ENCODE measurements at places on chromosomes 3 and 15.

DNA sequence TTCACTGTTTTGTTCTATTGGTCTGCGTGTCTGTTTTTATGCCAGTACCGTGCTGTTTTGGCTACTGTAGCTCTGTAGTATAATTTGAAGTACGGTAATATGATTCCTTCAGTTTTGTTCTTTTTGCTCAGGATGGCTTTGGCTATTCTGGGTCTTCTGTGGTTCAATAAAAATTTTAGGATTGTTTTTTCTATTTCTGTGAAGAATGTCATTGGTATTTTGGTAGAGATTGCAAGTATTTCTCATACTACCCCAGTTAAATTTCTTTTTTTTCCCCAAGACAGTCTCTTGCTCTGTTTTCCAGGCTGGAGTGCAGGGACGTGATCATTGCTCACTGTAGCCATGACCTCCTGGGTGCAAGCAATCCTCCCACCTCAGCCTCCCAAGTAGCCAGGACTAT lies 53.4 kb downstream of the STARD9 start:
- DNase-seq = no peak

GRCh38 chr15:33211176-33211808 lies 16.8 kb upstream of the FMN1 start:
- no peak for DNase-seq

GRCh38 chr3:190180268-190180667 lies 59.6 kb upstream of the P3H2 start:
- no peak for DNase-seq

DNA sequence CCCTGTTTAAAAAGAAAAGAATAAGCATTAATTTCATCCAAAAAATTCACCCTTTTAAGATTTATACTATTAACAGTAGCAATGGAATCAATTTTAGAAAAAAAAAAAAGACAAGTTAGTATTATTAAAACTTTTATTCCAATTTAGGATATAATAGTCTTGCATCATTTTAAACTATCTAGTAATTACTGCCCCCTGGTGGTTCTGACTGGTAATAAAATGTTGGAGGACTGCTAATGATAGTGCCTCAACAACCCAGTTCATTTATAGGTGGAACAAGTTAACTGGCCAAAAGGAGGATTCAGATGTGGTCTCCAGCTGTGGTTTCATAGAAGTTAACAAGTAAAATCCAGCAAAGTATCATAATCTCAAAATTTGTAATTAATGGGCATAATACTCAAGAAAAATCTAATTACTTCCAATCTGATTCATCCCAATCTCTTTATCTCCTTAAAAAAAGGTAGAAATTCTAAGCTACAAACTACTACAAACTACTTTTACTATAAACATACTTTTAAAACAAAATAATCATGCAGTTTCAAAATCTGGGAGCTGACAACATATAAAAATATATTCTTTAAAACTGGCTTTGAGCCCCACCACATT lies 30.7 kb upstream of the WDR49 start:
- DNase-seq = no peak

- no peak for DNase-seq
Observed at GRCh38 chr3:191051037-191051436, 148.0 kb upstream of the OSTN start.

DNA sequence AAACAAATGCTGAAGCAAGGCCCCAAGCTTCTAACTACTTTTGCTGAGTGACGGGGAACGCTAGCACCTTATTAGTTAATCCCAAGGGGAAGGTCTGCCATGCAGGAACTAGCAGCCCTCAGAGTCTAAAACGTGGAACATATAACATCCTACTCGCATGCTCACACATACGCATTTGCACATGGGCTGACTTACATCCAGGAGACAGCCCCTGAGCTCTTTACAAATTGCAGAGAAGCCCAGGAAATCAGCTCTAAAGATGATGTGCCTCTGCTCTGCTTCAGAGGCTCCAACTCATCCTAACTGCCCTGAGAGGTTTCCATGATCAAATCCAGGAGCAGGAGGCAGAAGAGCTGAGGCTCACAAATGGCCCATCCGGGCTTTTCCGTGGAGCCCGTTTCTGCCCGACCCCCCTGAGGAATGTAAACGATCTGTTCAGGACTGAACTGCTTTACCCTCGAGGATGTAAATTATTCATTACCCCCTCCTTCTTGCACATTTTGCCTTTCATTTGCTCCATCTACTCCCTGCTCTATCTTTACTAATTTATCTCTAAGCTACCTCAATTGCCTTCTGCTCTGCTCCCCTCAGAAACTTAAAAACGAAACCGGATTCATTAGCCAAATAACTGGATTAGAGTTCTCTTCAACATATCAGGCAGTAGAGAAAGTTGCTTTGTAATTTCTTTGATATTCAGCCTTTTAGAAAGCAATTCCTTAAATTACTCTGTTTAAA lies 141.9 kb upstream of the CCDC54 start:
- no peak for DNase-seq

DNA sequence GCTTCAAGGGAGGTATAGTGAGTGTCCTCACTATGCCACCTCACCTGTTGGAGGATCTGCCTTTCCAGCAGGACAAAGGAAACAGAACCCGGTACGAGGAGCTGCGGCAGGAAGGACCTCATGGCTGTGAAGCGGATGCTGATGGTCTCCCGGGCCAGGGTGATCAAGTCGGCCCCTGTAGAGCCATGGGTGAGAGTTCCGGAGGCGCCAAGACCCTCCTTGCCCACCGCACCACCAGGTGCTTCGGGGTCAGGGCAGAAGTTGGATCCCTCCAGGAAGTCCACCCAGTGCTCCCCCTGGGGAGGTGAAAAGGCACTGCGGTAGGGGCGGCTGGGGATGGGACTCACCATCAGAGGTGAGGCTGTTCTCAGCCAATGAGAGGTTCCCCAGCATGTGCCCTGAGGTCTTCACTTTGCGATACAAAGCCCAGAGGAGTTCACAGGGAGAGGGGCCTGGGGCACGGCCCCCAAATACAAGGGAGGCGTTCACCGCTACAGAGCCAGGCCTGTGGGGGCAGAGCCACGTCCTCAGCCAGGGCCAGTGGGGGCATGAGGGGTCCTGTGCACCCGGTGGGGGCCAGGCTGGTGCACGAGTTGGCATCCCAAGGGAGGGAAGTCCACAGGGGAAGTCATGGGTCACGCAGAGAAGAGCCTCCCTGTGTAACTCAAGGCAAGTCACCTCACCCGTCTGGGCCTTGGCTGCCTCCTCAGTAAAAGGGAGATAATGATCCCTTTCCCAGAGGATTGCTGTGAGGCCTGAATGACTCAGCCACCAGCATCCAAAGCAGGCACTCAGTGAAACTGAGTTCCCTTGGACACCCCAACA lies 27.7 kb downstream of the C15orf39 start:
- no peak for DNase-seq

DNA sequence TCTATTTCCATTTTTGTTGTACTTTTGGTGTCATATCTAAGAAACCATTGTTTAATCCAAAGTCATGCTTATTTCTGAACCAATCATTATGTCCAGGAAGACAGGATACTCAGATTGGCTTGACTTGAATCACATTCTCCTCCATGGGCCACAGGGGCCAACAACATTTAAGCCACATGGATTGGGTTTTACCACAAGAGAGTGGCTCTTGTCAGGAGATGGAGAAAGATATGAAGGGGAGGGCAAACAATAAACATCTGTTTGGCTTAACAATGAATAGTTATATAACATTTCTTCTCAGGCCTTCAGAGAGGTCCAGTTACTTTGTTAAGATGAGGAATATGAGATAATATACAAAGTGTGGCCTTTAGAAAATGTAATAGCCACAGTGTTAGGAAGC lies 44.6 kb downstream of the GXYLT2 start:
- no peak for DNase-seq

DNA sequence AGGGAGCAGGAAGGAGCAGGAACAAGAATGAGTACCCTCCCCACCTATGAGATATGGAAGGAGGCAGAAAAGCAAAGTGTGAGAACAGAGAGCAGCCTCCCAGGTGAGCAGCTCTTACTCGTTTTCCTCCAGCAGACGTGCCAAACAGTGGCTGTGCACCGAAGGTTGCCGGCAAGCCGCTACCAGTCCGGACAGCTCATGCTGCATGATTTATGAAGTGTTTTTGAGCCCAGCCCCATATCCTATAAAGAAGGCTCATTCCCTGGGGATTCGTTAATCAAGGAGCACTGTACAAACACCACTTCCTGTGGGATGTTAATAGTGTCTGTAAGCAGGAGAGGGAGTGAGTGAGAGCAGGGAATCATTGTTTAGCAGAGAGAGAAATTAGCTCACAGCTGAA lies 118.3 kb upstream of the FOXB1 start:
- no peak for DNase-seq

GRCh38 chr3:152021951-152022461 lies 148.6 kb downstream of the SUCNR1 start:
- DNase-seq = no peak

GRCh38 chr15:99279290-99279689 lies 28.0 kb downstream of the LRRC28 start:
- no peak for DNase-seq

DNA sequence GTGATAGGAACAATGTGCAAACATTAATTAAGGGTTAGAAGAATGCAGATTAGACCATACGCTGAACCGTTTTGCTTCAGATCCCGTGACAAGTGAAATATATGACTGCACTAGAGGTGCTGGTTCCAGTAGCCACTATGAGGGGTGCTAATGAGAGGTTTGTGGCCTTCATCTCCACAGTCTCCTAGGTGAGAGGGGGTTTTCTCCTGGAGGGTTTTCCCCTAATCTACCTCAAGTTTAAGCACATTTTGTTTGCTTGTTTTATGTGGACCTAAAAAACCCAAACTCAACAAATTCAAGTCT lies 13.7 kb upstream of the SHF start:
- DNase-seq = no peak

GRCh38 chr15:77183066-77183465 lies 112.2 kb upstream of the TSPAN3 start:
- DNase-seq = no peak

DNA sequence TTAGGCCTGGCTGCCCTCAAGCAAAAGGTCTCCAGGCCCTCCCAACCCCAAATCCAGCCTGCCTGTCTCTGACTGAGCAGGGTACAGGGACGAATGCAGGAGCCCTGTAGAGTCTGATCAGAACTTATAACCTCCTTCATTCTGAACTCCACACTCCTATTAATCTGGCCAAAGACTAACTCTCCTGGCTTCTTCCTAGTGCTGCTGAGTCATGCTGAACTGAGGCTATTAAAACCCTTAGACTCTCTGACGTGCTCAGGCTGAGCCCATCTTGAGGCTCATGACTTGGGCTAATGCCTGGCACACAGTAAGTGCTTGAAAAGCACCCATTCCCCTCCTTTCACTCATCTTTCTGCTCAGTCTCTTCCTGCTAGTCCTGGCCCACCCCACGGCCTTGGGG lies 81.9 kb downstream of the NUP210 start:
- no peak for DNase-seq

DNA sequence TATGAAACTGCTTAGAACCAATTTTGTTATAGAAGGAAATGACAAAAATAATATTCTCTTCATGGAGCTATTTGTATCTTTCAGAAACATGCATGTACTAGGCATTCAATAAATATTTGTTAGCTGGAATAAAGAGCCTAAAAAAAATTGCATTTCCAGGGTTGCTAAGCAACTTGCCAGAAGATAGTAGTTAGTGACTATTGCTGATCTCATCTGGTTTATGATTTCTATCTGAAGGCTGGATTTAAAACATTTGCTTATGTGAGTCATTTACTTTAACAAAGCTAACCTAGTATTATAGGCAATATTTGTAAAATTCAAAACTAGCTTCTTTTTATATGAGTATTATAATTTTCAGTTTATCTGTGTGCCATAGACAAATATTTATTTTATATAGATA lies 78.3 kb downstream of the NAALADL2 start:
- DNase-seq = no peak

- no peak for DNase-seq
Observed at GRCh38 chr3:125416235-125416634, 41.1 kb upstream of the ZNF148 start.

- no peak for DNase-seq
Observed at GRCh38 chr3:157459706-157460105, 23.1 kb downstream of the PTX3 start.

- no peak for DNase-seq
Observed at GRCh38 chr3:69696367-69696766, 42.9 kb upstream of the MITF start.

- DNase-seq = no peak
Observed at GRCh38 chr15:70794596-70795310, 31.4 kb upstream of the UACA start.

- no peak for DNase-seq
Observed at GRCh38 chr3:151330899-151331298, 1.6 kb upstream of the P2RY13 start.

- no peak for DNase-seq
Observed at GRCh38 chr3:120144267-120144666, 50.0 kb upstream of the GSK3B start.

GRCh38 chr15:38093931-38094330 lies 158.7 kb upstream of the SPRED1 start:
- DNase-seq = no peak

GRCh38 chr15:72515591-72516389 lies 41.7 kb downstream of the ARIH1 start:
- DNase-seq = no peak

DNA sequence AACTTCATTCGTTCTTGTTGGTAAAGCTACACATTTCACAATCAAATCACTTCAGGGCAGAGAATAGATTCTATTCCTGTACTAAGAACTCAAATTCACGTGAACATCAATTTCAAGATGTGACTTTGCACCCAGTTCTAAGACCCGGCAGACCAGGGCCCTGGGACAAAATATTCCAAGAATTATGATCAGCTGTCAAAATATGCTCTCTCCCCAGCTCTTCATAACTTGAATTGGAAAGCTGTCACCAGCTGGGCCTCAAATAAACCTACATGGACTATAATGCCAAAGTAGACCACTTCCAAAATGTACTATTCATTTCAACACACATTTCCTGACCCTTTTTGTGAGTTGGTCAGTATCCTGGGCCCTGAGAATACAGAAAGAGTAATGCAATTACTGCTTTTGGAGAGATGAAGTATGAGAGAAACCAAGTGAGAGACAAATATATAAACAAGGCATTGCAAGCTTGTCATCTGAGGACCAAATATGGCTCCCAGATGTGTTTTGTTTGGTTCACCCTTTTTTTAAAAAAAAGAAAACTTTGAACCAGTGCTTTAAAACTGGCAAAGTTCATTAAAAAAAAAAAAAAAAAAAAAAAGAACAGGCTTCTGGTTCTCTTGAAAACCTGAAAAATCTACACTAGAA lies 14.9 kb downstream of the MAGI1 start:
- DNase-seq = no peak

DNA sequence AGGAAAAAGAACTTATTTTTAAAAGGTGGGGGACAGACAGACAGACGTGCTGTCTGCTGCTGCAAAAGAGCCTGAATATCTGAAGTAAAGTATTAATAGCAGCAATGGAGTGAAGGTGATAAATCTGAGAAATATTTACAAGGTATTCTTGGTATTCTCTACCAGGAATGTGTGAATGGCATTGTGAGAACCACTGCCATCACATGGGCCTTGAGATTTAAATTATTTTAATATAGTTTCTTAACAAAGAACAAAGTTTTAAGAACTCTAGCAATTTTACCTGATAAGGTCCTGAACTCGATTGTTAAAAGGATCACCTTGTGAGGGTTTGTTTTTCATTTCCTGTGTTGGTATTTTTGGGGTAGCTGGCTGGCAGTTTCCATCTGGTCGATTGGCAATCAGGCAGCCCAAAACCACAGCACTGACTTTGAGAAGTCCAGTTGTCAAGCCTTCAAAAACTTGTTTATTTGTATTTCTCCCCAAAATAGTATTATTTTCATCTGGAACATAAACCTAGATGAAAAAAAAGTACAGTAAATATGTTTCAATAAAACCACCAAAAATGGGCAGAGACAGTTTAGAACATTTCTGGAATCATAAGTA lies 97.3 kb downstream of the ISL2 start:
- DNase-seq = no peak

GRCh38 chr15:34598799-34599585 lies 15.5 kb upstream of the GOLGA8B start:
- no peak for DNase-seq
